Right lobe of liver (tissue), 6 donors: ENCODE measurements at places on chromosomes 2 and 18.

GRCh38 chr2:49129034-49129433, 25.3 kb downstream of the FSHR start:
- no peak for DNase-seq

GRCh38 chr18:75029481-75029880, 179.5 kb downstream of the PTGR3 start:
- no peak for DNase-seq

DNA sequence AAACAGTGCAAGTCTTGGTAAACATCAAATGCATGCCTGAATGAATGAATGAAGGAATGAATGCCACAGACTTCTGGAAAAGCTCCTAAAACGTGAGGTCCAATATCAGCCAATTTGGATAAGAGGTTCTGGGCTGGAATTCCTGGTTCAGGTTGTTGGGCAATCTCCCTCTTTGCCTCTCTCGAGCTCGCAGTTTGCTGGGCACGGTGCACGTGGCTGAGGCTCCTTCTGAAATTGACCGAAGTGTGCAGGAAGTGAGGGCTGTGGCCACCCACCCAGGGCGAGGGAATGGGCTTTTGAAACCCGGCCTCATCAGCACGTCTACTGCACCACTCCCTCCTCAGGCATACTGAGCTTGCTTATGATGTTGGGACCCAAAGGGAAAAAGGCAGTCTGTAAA, 288.8 kb upstream of the HS6ST1 start:
- no peak for DNase-seq

GRCh38 chr2:27720004-27720551, 51.4 kb upstream of the MRPL33 start:
- no peak for DNase-seq

DNA sequence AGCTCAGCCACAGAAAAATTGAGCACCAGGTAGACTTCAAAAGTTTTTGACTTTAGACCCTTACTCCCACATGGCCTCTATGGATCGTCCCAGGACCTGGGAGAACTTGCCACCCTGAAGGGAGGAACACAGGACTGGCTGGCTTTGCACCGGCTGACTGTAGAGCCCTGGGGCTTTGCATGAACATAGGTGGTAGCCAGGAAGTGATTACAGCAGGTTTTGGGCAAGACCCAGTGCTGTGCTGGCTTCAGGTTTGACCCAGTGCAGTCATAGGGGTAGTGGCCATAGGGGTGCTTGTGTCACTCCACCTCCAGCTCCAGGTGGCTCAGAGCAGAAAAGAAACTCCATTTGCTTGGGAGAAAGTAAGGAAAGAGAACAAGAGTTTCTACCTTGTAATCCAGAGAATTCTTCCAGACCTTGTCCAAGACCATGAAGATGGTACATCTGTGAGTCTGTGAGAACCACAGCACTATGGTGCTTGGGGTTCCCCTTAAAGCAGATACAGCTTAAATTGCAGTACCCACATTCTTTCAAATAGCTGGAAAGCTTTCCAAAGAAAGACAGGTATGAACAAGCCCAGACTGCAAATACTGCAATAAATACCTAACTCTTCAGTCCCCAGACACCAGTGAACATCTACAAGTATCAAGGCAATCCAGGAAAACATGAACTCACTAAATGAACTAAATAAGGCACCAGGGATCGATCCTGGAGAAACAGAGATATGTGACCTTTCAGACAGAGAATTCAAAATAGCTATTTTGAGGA, 13.0 kb upstream of the SESTD1 start:
- DNase-seq: no peak

- DNase-seq: no peak
Observed at GRCh38 chr2:84991404-84992160, 20.6 kb downstream of the KCMF1 start.

DNA sequence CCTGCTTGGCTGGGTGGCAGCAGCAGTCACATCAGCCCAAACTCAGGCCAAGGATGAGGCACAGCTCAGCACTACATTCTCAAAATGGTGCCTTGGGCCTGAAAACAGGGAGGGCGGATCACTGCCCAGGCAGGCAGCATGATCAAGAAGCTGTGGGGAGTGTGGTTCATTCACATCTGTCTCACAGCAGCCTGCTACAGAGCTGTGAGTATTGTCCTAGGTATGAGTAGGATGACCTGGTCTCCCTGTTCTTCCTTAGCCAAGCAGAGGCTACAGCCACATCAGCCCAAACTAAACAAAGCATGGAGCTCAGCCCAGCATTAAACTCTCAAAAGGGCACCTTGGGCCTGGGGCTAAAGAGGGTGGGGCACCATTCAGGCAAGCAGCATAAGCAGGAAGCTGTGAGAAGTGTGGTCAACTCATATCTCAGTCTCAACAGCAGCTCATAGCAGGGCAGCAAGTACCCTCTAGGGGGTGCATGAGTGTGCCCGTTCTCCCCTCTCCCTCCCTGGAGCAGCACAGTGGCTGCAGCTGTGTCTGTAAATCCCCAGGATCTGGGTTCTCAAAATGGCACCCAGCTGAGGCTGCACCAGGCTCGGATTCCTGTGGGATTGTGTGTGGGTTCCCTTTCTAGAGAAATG, 139.6 kb downstream of the TRABD2A start:
- DNase-seq: no peak

GRCh38 chr2:83481436-83481835, 977.6 kb downstream of the SUCLG1 start:
- no peak for DNase-seq

GRCh38 chr2:241132538-241133435, 16.5 kb downstream of the PASK start:
- no peak for DNase-seq

DNA sequence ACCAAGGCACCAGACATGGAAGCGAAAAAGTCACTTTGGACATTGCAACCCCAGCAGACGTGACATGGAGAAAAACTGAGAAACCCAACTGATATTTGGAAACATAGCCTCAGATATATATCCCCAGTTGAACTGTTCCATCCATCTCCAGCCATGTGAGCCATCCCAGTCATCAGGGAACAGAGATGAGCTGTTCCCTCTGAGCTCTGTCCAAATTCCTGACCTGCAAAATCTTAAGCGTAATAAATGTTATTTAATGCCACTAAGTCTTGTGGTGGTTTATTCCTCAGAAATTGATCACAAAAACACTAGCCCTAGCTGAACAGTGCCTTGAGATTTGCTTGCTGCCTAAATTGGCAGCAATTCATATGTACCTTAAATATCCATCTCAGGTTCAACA, 182.8 kb downstream of the NRP2 start:
- DNase-seq: no peak

- no peak for DNase-seq
Observed at GRCh38 chr2:120108049-120108448, 95.2 kb downstream of the EPB41L5 start.

DNA sequence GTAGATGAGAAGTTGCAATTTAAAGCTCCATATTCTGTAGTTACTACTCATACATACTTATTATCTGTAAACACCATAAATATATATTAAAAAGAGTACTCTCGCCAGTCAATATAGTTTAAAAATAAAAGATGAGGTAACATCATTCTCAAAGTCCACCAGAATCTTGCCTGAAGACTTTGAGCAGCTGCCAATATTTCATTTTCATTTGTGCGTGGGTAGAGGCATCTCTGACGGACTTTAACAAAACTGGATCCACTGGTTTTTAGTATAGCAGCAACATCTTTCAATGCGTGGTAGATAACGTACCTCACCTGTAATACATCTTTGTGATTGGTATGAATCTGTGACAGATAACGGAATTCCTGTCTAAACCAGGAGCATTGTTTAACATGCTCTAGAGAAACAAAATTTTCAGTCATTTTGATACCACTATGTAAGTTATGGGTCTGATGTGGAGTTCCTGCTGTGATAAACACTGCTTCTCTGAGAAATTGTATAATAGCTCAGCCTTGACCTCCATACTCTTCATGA, 45.0 kb downstream of the WDR75 start:
- no peak for DNase-seq

GRCh38 chr2:190199530-190199929, 120.1 kb downstream of the HIBCH start:
- DNase-seq: no peak

GRCh38 chr2:150358468-150358807, 129.0 kb downstream of the RND3 start:
- no peak for DNase-seq

- DNase-seq: no peak
Observed at GRCh38 chr2:142545036-142545435, 332.4 kb upstream of the KYNU start.

DNA sequence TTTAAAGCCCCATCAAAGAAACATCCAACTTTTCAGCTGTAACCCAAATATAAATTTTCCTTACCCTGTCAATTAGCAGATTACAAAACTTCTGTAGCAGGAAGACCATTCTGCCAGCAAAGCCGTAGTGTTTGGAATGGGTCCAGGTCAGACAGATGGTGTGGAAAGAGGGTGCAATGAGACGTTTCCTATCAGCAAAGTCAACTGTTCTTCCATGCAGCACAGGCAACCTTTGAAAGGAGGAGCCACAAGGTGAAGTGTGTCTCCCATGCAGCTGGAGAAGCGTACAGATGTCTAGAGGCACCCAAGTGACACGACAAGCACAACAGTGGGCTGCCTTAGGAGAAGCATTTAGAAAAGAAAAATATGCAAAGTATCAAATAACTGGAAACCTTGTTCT, 83.7 kb downstream of the SP3 start:
- DNase-seq: no peak

GRCh38 chr2:29841386-29842004, 79.9 kb downstream of the ALK start:
- DNase-seq: no peak

GRCh38 chr2:69375494-69376353, 11.3 kb downstream of the GFPT1 start:
- no peak for DNase-seq

GRCh38 chr2:122080316-122080715, 324.9 kb downstream of the TSN start:
- DNase-seq: no peak

GRCh38 chr18:332721-333510, 65.1 kb upstream of the THOC1 start:
- DNase-seq: no peak
